ENCODE measurements at places on chromosomes 2 and 18.

DNA sequence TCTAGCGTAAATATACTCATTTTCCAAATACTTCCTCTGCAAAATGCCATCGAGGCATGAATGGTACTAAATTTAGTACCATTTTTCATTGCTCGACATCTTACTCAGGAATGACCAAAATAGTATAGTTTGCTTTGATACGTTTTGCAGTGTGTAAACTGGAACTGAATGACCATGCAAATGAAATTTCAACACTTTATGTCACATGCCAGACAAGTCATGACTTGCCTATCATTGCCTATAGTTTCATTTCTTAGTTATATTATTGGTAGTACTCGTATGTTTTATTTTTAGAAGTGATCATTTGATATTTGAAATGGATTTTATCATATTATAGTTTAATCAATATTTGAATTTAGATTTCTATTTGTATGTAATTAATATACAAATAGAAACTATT lies 9.1 kb downstream of the MSTN start:
- DNase-seq = no peak

GRCh38 chr2:196112418-196113034 lies 43.9 kb upstream of the DNAH7 start:
- DNase-seq = no peak

DNA sequence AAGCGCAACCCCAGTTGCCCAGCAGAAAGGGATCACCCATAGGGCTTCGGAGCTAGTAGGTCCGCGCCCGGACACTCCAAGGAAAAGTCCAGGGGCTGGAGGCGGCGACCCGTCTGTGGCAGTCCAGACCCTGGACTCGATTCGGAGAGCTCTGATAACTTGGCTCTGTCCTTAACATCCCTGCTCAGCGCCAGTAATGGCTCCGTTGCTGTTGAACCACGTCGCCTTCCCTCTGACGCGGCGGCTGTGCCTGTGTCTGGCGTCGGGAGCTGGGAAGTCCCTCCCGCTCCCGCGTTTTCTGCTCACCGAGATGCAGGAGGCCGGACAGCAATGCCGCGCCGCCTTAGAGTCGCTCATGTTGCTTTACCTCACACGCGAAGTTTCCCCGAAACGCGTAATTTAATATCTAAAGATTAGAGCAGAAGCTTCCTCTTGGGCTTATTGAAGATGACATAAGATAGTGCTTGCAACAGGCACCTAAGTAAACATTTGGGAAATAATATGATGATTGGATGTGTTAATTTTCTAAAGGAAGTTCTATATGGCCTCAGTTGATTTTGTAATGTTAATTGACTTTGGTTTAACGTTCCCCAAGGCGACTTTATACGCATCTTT lies 1.3 kb upstream of the ZBTB14 start:
- DNase-seq = peak; percentile 25

DNA sequence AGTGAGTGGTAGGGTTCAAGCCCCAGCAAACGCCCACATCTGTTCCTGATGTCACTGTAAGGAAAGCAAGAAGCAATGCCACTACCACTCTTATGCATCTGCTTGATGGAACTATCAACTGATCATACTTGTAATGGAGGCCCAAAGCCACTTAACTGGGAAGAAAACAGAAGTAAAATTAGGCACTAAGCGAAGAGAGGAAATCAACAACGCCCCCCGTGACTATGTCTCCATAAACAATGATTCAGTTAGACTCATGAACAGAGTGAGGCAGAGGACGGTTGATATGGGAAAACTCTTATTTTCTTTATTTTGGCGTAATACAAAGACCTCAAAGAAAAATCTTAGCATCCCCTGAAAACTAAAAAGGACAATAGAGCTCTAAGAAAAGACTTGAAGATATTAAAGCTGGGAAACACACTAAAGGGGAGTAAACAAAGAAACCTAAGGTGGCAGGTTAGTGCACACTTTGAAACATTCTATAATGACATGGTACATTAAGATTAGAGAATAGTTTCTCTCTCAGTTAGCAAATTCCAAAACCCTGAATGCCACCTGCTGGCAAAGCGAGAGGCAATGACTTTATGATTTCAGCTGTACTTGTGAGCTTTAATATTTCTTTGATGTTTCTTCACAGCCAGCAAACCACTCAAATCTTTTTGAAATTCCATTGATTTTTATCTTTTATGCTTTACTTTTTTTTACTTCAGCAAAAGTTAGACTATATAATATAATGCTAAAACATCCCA lies 86.5 kb downstream of the LRP2 start:
- no peak for DNase-seq

- DNase-seq = no peak
Measured at GRCh38 chr2:81249152-81249551, 944.6 kb upstream of the LRRTM1 start.

DNA sequence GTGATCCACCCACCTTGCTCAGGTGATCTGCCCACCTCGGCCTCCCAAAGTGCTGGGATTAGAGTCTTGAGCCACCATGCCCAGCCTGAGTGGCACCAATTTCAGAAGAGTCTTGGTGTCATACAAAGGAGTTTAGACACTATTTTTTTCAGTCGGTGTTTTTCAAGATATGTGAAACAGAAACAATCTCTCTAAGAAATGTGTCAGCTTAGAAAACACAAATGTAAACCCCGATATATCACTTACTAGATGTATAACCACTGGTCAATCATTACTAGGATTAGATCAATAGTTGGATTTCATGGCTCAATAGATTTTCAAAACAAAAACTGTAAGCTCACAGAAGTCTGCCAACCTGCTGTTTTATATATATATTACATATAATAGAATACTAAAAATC lies 67.2 kb upstream of the FRZB start:
- no peak for DNase-seq

- no peak for DNase-seq
Measured at GRCh38 chr18:40066368-40066767, 1888.7 kb upstream of the PIK3C3 start.

GRCh38 chr2:54274781-54275242 lies 18.8 kb upstream of the TSPYL6 start:
- no peak for DNase-seq

GRCh38 chr18:46677611-46678010 lies 20.6 kb upstream of the LOXHD1 start:
- DNase-seq = no peak

GRCh38 chr2:55165626-55166025 lies 66.5 kb downstream of the CLHC1 start:
- DNase-seq = no peak

- DNase-seq = no peak
Measured at GRCh38 chr2:198499539-198499938, 695.1 kb downstream of the PLCL1 start.

- DNase-seq = no peak
Measured at GRCh38 chr2:65710779-65711295, 278.4 kb upstream of the SPRED2 start.

GRCh38 chr2:133146893-133147292 lies 421.4 kb downstream of the NCKAP5 start:
- DNase-seq = no peak

- no peak for DNase-seq
Measured at GRCh38 chr18:40864846-40865245, 1090.2 kb upstream of the PIK3C3 start.

- no peak for DNase-seq
Measured at GRCh38 chr2:67268797-67269196, 128.3 kb upstream of the ETAA1 start.

- no peak for DNase-seq
Measured at GRCh38 chr2:151268085-151268484, 6.4 kb upstream of the RBM43 start.

DNA sequence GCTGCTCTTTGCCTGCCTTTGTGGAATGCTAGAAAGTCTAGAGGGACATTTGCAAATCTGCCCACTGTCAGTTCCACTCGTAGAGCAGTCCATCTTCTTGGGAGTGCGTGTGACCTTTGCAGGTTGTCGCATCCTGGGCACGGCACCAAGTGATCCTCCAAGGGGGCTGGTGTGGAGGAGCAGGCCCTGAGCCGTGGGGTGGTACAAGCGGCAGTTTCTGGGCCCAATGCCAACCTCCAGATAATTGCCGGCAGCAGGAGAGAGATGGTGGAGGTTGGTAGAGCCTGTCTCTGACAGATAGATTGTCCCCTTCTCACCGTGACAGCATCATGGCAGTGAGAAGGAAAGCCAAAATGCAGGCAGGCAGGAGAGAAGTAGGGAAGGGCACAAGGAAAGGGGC lies 150.7 kb upstream of the SLC14A2 start:
- DNase-seq = no peak

GRCh38 chr2:134432435-134432883 lies 178.6 kb downstream of the MGAT5 start:
- no peak for DNase-seq

GRCh38 chr2:131016826-131017741 lies 76.2 kb downstream of the FAM168B start:
- DNase-seq = no peak

DNA sequence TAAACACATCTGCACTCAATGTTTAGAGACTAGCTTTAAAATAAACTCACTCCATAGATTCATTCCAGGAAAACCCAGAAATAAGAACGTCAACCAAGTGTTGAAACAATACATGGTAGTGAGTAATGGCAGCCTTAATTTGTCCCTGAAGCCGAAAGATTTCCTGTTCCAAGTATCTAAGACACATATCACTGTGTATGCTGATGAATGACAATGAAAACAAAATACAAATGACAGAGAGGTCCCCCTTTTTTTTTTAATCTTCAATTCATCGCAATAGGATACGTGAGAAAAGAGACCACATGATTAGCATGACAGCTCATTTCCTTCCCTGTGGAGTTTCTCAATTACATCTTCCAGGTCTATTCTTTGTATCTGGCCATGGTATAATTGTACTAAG lies 160.5 kb upstream of the STK17B start:
- DNase-seq = no peak

DNA sequence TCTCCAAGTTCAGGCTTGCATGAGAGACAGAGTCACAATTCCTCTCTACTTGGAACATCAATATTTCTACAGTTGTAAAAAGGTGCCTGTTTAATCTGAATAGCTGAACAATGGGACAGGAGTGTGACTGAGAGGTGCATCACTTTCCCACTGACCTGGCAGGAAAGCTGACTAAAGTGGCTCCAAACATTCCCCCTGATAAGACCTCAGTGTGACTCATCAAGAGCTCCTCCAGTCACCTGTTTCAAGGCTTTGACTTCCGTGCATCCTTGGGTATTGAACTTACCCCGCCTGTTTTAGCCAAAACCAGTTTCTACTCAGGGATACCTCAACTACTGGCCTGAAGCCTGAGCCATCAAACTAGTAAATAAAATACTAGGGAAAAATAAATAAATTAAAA lies 453.9 kb upstream of the DDX18 start:
- no peak for DNase-seq

DNA sequence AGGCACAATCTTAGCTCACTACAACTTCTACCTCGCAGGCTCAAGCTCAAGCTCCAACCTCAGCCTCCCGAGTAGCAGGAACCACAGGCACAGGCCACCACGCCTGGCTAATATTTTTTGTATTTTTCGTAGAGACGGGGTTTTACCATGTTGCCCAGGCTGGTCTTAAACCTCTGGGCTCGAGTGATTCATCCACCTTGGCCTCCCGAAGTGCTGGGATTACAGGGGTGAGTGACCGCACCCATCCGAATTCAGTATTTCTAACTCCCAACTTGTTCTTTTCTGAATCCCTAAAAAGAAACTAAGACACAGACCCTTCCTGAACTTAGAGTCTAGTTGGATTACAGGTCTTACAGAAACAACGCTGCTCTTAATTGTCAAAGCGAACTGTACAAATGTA lies 32.3 kb upstream of the ACSL3 start:
- no peak for DNase-seq

DNA sequence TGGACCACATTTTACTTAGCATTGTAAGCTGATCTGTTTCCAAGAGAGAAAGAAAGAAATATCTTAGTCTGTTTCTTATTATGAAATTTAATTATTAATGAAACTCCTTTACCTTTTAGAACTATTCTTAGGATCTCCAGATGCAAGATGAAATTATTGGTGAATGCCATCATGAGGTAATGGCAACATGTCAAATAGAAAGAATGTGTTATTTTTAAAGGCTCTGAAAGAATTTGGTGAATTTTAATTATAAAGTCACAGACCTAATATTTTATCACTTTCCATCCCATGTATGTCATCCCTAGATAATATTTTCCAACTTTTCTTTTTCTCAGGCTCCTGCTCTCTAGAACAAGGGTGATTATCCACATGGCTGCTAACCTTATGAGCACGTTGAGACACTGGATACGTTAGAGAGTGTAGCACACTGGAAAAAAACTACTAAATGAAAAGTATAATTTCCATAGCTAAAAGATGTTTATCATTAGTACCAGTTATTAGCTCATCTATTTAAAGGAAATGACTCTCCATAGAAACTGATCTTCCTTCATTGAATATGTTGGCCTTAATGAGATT lies 95.2 kb upstream of the SCG2 start:
- no peak for DNase-seq

DNA sequence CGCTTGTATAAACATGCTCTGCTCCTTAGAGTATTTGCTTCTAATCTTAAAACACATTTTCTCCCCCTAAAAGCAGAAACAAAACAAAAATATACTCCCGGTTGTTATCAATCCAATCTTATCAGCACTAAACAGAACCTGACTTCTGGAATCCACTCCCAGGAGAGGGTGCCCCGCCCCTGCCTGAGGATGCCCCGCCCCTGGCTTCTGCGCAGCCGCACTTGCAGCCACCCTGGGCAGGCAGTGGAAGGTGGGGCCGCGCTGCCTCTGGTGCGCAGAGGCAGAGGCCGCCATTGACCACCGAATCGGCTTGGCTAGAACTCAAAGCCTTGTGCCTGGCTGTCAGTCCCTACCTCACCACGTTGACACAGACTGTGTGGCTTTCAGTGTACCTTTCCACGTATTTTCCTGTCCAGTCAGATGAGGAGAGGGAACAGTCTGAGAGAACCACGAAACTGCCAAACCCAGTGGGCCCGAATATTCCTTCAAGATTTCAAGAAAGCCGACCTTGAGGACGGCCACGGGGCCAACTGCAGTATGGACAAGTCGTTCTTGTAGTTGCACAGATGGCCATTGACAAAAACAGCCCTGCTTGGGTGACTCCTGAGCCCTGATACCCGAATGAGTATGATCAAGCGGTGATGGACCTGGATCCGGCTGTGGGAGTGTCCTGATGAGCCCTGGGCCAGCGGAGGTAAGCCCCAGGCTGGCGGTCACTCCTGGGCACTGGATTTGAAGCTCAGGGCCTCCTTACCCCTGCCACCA lies 46.2 kb upstream of the ARHGAP28 start:
- DNase-seq = no peak

- no peak for DNase-seq
Measured at GRCh38 chr2:123913143-123913735, 111.8 kb upstream of the CNTNAP5 start.

- no peak for DNase-seq
Measured at GRCh38 chr2:392926-393280, 105.0 kb upstream of the ALKAL2 start.

Data from stimulated activated CD8-positive, alpha-beta memory T cell treated with anti-CD3 and anti-CD28 coated beads, Interleukin-15, amount 100 ng/mL, for 24 hours (primary cell).